ENCODE measurements at places on chromosomes 3 and 15.

DNA sequence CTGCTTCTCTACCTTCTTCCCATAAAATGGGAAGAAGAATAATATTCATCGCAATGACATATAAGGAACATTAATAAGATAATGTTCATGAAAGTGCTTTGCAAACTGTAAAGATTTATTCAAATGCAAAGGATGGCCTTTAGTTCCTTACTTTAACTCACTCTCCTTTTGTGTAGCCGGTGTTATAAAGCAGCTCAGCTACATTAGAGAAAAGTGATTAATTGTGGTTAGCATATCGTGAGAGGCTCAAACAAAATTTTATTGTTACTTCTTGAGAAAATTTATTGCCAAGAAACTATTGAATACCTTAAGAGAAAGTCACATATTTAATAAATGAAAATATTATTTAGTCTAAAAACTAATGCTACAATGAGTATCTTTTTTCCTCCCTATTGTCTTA is 250.7 kb upstream of the NR2E3 start:
- DNase-seq = no peak

DNA sequence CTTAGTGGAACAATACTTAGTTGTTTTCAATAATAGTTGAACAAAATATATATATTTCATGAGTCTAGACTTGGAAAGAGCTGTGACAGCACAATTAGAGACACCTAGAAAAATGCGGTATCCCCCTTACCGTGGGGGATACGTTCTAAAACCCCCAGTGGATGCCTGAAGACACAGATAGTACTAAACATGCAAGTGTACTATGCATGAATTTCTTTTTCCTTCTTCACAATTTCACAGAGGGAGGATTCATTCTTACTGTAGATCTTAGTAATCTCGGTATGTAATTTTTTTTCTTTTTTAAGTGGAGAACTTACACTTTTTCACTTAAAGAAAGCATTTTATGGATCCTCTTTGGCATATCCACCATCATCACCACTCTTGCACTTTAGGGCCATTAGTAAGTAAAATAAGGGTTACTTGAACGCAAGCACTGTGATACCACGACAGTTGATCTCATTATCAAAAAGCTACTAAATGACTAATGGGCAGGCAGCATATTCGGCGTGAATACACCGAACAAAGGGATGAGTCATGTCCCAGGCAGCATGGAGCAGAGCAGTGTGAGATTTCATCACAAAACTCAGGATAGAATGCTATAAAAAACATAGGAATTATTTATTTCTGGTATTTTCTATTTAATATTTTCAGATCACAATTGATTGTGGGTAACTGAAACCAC is 72.3 kb upstream of the ZNF280D start:
- no peak for DNase-seq

DNA sequence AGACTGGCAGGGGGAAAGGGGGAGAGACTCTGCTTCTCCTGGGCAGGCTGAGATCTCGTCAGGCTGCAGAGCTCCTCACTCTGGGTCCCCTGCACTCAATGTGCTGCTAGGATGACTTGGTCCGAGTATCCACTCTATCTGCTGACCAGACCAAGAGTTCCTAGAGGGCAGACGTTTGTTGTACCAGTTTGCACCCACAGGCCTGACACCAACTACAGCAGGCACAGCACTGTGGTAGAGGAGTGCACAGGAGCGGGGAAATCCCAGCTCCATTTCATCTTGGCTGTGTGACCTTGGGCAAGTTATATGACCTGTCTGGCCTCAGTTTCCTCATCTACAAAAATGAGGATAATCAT is 29.0 kb downstream of the CCDC12 start:
- DNase-seq = no peak

DNA sequence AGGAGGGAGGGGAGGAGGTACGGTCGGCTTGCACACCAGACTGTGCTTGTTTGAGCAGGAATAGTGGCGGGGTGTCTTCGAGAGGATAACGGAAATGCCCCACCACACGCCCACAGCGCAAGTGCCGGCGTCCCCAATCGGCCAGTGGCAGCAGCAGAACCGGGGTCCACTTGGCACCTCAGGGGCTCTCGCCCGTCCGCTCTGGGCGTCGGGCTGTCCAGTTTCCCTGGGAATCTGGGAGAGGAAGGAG is 53.7 kb downstream of the CCDC54 start:
- DNase-seq = no peak

- DNase-seq = no peak
These were observed 630.5 kb downstream of the TBL1XR1 start for GRCh38 chr3:176566757-176567156.

All from WERI-Rb-1 (cell line).